ENCODE measurements at places on chromosomes 3 and 15.

DNA sequence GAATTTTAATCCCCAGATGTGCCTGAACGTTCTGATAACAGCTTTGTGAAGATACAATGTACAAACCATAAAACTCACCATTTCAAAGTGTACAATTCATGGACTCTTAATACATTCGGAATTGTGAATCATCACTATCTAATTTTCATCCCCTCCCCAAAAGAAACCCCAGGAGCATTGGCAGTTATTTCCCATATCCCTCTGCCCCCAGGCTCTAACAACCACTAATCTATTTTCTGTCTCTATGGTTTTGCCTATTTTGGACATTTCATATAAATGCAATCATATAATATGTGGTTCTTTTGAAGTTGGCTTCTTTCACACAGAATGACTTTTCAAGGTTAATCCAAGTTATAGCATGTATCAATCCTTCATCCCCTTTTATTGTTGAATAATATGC lies 25.3 kb downstream of the PRICKLE2 start:
- no peak for DNase-seq

DNA sequence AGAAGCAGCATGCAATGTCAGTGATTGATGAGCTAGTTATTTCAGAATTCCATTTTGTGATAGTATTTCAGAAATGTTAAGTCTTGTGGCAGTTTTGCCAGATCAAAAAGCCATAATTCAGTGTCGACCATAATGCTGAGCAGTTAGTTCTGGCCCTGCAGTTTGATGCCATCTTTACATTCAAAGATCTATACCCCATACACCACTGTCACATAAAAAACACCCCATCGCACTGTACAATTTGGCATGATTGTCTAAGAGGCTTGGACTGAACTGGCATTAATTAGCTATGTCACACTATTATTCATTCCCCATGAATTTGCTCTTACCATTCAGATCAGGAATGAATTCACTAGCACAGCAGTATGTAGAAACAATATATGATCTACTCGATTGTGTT lies 127.7 kb upstream of the EPHA3 start:
- DNase-seq = no peak

DNA sequence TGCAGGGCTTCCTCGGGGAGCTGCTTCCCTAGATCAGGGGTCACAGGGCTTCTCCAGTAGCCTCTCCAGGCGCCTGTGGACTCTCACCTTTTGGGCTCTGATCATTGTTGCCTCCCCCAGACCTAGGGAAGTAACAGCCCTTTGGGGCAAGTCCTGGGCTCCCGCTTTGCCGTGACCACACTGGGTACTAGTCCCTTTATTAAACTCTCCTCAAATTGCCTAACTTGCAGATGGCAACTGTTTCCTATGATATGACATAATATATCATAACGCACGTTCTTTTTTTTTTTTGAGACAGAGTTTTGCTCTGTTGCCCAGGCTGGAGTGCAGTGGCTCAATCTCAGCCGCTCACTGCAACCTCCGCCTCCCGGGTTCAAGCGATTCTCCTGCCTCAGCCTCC lies 17.9 kb upstream of the NRROS start:
- DNase-seq = no peak

- DNase-seq = no peak
Observed at GRCh38 chr3:139248593-139249255, 95.1 kb upstream of the MRPS22 start.

GRCh38 chr3:178439504-178439903 lies 96.7 kb upstream of the KCNMB2 start:
- DNase-seq = no peak

GRCh38 chr15:101808201-101808600 lies 3.8 kb upstream of the OR4F15 start:
- no peak for DNase-seq

DNA sequence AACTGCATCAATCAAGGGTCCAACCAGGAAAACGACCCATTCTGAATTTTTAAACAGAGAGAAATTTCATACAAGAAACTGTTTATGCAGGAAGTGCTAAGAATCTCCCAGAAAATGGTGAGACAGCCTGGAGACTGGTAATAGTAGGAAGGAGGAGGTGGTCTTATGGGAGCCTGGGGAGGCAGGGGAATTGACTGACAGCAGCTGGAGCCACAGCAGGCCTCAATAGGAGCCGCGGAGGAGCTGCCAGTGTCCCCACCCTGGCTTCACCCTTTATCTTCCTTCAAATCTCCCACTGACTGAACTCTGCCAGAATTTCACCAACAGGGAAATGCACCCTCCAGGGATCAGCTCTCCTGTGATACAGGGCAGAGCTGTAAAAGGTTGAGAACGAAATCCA lies 7.5 kb upstream of the C3orf80 start:
- peak; percentile 28 for DNase-seq

- DNase-seq = no peak
Observed at GRCh38 chr15:101440846-101441590, 48.5 kb downstream of the PCSK6 start.

DNA sequence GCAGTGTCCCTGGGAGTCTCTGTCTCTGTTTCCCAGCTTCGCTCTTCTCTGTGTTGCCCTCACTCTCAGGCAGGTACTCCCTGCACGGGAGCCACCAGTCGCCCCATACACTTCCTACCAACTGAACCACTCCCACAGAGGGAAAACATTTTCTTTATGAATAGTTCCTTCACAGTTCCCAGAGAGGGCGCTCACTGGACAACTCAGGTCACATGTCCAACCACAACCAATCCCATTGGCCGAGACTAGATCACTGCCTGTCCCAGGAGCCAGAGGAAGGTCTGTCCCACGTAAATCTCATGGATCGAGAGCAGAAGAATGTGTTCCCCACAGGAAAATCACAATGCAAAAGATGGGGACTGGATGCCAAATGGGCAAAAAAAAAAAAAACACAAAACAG lies 26.1 kb downstream of the GRK7 start:
- DNase-seq = no peak

- no peak for DNase-seq
Observed at GRCh38 chr3:132232231-132232792, 84.9 kb upstream of the ACP3 start.

DNA sequence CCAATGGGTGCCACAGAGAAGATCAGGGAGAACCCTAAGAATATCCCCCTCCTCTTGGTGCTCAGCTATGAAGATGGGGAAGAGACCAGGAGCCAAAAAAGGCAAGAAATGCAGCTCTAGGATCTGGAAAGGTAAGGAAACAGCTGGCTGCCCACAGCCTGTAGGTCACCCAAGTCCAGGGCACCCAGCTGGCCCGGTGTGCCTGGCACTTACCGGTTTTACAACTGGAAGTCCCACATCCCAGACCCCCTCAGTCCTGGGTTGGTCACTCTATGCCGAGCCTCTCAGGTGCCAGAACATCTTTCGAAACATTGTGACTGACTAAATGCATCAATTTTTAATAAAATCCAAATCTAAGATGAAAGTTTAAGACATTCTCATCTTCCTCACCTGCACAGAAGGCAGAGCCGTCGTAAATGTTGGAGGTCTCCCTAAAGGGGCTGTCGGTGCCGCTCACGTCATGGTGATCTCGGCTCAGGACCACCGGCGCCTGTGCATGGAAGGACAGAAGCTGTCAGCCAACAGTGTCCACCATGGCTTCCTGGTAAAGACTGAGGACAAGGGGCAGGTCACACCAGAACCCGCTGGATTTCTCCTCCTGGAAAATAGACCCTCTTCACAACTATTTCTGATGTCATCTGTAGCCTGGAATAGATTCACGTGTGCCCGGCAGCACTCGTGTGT lies 13.3 kb upstream of the ZXDC start:
- no peak for DNase-seq

GRCh38 chr3:160587105-160587504 lies 21.7 kb upstream of the KPNA4 start:
- no peak for DNase-seq

DNA sequence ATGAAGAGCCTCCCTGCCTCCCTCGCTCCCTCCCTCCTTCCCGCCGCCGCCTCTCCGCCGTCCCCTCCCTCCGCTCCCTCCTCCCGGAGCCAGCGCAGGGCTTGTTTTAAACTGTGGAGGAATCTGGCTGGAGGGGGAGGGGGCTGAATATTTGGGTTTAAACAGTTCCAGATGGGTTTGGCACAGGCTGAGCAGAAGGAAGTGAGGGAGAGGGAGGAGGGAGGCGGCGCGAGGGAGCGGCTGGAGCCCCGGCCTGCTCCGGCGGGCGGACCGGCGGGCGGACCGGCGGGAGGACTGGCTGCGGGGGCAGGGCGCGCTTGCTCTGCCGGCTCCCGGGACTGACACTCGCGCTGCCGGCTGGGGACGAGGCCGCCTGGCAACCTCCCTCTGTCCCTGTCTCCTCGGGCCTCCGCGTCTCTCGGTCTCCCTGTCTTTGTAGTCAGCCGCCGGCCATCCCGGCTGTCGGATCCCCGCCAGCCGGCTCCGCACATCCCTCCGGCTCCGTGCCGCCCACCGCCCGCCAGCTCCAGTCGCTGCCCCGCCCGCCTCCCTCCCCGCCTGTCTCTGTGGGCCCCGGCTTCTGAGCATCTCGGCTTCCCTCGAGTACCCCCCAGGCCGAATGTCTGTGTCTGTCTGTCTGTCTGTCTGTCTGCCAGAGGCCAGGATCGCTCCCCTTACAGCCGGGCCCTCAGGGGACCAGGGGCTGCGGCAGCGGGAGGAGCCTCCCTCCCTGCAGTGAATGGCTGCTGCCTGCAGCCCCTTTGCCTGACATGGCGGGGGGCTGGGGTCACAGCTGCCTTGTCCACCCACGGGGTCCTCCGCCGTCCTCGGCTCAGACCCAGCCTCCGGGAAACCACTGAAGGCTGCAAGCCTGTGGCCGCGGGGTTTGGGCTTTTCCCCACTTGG lies 7.6 kb downstream of the EPHB3 start:
- peak; percentile 86 for DNase-seq

DNA sequence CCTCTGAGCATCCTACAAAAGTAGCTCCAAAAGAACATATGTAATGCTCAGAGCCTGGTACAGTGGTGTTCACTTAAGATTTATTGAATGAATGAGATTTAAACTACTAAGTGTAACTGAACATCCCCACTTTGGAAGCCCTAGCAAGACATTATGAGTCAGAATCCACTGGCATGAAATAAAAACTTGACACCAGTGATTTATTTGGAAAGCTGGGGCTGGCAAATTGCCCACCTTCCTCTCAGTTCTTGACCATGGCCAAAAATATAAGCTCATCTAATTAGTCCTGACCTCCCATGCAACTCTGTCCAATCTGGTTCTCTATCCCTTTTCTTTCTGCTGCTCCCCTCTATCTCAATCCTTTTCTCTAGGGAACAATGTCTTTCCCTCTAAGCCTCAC lies 418.0 kb downstream of the PLCL2 start:
- no peak for DNase-seq

DNA sequence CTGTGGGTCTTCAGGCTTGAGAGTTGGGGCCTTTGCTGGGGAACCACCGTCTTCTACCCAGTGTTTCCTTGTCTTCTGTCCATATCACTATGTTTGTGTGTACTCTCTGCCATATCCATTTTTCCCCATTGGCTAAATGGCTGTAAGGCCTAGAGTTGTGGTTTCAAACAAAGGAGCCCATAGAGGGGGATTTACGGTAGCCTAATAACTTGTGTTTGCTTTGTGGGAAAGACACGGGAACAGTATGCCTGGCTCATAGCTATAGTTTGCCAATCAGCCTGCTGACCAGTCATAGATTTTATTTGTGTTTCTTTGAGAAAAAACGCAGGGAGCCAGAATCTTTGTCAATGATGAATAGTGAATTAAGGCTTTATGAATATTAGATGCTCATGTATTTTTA lies 554.8 kb downstream of the NAALADL2 start:
- DNase-seq = no peak

GRCh38 chr15:40098489-40099261 lies 10.0 kb downstream of the BMF start:
- DNase-seq = peak; percentile 83

GRCh38 chr3:158896729-158897128 lies 94.9 kb downstream of the MFSD1 start:
- DNase-seq = no peak

DNA sequence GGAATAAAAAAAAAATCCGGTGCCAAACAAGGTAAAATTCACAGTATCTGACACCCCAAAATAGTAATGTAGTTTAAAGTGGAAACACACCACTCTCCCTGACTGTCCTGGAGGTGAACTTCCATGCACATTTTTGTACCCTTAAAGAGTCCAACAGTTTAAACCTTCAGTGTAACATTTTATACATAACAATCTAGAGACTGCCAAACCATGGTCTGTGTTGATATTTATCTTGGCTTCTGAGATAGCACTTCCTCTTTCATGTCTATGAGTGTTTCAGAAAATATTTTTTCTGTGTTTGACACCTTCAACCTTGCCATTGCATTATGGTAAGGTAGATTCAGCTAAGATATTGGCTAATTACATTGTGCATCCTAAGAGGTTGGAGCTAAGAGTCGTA lies 13.9 kb downstream of the TMEM45A start:
- no peak for DNase-seq

DNA sequence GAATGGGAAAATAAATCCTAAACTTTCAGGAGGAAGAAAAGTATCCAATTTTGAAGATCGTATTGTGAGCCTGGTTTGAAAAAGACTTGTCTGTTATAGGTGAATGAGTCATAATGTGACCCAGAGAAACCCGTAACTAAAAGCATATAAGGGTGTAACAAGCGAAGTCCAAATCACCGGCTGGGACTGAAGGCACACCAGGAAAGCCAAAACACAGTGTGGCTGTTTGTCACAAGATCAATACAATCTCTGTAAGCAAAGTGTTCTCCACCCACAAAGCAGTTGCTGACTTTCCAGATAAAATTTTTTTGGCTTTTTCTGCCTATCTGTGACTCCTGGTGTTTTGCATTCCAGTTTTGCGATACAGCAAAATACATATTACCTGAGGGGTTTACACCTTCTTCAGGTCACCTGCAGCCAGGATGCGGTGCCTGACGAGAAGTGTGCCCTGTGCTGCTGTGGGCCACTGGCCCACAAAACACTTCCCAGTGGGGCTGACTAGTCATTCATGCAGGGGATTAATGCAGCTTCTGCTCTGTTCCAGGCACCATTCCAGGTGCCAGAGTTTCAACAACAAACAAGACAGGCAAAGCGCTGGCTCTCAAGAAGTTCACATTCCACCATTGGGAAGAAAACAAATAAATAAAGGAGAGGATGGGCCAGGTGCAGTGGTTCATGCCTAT lies 14.4 kb downstream of the HES1 start:
- DNase-seq = no peak

GRCh38 chr3:132829101-132829500 lies 106.9 kb upstream of the NPHP3 start:
- no peak for DNase-seq

GRCh38 chr3:112407888-112408702 lies 75.1 kb downstream of the CD200 start:
- no peak for DNase-seq

DNA sequence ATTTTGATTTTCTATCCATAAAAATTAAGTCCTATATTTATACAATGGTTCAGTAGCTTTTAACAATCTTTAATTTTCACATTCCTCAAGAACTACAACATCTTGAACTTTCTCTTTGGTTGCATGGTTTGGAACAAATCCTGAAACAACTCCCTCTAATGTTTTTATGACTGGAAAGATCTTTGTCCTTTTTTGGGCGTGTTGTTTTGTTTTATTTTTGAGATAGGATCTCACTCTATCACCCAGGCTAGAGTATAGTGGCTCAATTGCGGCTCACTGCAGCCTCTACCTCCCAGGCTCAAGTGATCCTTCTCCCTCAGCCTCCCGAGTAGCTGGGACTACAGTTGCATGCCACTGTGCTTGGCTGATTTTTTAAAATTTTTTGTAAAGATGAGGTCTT lies 4.0 kb downstream of the STX19 start:
- no peak for DNase-seq
